ENCODE measurements at places on chromosomes 3 and 15.

GRCh38 chr3:72597756-72598195 lies 250.5 kb downstream of the SHQ1 start:
- DNase-seq, result no peak

- DNase-seq, result no peak
These were observed 51.9 kb downstream of the RASA2 start for GRCh38 chr3:141538568-141539240.

GRCh38 chr15:36658898-36659639 lies 79.6 kb downstream of the CDIN1 start:
- no peak for DNase-seq

- peak; percentile 20 for DNase-seq
These were observed 107.1 kb downstream of the OXSM start for GRCh38 chr3:25897019-25897418.

DNA sequence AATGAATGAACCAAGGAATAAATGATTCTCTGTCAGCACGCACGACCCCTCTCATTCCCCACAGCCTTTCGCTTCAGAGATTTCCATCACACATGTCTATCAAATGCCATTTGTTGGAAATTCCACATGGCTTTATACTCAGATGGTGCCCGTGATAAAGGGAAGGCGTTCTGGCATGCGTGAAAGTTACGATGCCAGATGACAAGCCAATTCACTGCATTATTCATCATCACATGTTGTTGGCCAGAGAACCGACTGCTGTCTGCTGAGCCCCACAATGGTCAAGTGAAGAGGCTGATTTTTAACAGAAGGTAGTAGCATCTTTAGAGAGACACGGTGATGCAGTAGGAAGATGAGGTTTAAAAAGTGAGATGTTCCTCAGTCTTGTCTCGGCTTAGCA lies 74.1 kb upstream of the FRMD4B start:
- no peak for DNase-seq

- no peak for DNase-seq
These were observed 206.9 kb downstream of the BBX start for GRCh38 chr3:107729686-107730085.

- DNase-seq, result no peak
These were observed 21.4 kb downstream of the CHDH start for GRCh38 chr3:53824795-53825194.

- no peak for DNase-seq
These were observed 99.3 kb downstream of the OXNAD1 start for GRCh38 chr3:16364323-16364722.

DNA sequence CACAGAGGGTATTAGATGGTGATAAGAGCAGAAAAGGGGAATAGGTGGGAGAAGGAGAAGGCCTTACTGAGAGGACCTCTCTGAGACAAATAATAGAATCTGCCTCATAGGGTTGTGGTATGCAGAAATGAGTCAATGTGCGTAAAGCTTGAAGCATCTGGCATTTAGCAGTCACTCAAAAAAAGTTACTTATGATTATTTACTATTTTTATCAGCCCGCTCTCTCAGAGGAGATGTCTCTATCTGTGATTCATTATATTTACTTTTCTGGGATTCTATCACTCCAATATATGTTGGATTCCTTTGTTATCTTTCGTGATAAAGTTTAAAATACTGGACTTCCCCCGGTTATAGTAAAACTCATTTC lies 4.6 kb upstream of the TM4SF1 start:
- DNase-seq, result no peak

DNA sequence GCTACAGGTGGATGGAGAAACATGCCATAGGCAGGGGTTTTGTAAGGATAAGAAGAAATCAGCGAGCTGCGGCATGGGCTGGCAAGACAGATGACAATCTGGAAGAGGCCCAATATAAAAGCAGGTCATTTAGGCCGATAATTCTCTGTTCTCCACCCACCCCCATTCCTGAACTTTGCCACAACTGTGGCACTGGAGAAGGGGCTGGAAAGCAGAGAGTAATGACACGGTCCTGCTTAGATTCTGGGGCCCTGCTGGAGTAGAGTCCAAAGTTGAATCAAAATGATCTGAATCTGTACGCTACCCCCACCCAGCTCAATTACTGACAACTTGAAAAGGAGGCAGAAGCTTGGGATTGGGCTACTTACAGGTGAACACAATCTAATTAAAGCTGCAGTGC lies 18.4 kb upstream of the BUB1B start:
- no peak for DNase-seq

GRCh38 chr3:103052236-103052830 lies 617.5 kb downstream of the ZPLD1 start:
- DNase-seq, result peak; percentile 58

GRCh38 chr15:75203908-75204263 lies 2.2 kb downstream of the C15orf39 start:
- no peak for DNase-seq

DNA sequence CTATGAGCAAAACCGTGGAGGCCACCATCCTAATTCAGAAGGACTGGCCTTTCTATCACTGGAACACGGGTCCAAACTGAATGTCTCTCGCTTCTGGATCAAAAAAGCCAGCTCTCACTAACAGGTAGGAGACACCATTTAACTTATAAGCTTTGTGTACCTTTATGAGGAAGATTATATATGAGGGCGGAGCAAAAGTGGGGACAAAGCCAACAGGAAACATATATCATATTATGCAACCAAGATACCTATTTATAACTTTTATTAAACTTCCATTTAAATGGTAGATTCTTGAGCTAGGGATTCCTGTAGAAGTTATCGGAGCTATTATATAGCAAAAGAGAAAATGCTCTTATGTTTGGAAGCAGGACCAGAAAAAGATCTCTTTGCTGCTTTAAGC lies 78.4 kb downstream of the IGF2BP2 start:
- no peak for DNase-seq

- no peak for DNase-seq
These were observed 7.0 kb downstream of the ADIPOQ start for GRCh38 chr3:186849374-186849975.

DNA sequence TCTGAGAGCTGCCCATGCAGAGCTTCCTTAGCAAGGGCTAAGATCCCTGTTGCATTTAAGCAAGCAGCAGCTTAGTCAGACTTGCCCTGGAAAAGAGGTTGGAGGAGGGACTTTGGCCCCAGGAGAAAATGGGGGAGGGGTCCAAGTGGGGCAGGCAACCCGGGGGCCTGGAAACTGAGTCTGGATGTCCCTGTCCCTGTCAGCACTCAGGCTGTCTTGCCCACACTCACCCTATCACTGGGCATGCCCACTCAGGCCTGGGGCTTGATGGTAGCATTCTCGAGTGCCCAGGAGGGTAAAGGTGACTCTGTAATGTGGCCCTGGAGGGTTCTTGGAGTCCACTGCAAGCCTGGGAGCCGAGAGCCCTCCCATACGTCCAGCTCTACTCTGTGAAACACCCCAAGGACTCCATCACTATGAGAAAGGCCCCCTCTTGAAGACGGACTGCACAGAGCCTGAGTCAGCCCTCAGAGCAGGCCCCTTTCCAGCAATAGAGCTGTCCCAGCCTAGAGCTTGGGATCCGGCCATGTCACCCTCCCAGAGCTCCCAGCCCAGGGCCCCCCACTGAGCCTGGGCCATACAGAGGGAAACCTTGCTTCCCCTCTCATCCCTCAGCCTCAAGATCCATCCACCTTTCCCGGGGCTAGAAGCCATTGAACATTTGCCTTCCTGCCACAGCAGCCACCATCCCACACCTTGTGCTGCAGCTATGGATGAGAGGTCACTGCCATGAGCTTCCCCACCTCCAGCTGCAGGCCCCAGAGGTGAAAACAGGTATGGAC lies 13.4 kb downstream of the MYL3 start:
- DNase-seq, result no peak

DNA sequence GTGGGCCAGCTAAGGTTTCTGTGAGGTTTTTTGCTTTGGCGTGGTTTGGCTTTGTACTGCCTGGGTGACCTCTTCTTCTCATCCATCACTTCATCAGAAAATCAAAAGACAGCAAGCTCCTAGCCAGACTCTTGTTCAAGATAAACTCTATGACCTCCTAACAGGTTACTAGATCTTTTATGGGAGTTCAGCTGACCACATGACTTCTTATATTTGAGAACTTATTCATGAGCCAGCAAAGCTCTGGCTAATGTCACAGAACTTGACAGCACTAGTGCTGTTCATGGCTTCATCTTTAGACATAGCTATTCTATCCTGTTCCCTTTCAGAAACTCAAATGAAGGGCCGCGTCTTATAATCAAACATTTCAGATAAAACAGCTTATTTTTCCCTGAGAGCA lies 527.1 kb upstream of the GOLIM4 start:
- no peak for DNase-seq
